AG04449 (cell line): ENCODE measurements at places on chromosomes 11 and 22.
A peak's percentile ranks its signal among the peaks of the same experiment; 100 is the strongest.

DNA sequence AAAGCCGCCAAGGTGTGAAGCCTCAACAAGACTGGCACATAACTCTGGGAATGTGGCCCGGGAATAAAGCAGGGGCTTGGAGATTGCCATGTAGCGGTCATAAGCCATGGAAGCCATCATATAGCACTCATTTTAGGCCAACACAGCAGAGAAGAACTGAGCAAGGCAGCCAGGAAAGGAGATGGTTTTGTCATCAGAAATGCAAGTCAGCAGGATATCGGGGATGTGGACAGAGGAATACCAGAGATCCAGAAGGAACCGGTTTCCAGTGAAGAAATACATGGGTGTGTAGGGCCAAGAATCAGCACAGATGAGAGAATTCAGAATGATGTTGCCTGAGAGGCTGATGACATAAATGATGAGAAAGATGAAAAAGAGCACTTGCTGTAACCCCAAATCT, 3.0 kb upstream of the OR9G4 start:
- DNase-seq = no peak

DNA sequence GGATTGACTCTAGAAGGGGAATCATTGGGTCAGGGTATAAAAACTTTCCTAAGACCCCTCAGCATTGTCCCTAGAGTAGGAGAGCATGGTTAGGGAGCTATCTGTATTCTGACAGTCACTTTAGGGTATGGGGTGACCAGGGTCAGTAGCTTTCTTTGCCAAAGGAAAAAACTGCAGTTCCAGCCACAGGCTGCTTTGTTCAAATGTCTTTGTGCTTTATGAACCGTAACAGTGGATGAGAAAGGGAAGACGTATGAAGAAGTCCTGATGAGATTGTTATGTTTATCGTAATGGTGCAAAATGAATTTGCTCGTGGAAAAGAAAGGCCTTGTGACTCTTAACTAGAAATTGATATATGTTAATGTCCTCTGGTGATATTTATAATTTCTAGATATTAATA, 30.0 kb downstream of the CYB5R2 start:
- no peak for DNase-seq

- DNase-seq = no peak
These were observed 101.7 kb downstream of the METTL15 start for GRCh38 chr11:28209906-28210305.

DNA sequence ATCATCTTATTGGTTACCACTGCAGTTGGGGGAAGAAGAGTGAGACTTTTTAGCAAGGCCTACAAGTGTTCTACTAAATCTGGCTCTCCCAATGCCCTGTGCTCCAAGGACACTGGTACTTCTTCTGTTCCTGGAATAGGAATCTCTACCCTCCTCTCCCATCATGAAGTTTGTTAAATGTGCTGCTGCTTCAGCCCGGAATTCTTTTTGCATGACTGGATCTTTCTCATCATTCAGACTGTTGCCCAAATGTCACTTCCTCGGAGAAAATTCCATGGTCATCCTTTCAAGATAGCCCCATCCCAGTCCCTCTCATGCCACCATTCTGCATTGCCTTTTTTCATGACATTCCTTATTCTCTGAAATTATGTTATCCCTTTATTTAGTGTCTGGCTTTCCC, 400.8 kb downstream of the SOX6 start:
- DNase-seq = no peak

- no peak for DNase-seq
These were observed 37.9 kb upstream of the PPARA start for GRCh38 chr22:46112405-46112804.

DNA sequence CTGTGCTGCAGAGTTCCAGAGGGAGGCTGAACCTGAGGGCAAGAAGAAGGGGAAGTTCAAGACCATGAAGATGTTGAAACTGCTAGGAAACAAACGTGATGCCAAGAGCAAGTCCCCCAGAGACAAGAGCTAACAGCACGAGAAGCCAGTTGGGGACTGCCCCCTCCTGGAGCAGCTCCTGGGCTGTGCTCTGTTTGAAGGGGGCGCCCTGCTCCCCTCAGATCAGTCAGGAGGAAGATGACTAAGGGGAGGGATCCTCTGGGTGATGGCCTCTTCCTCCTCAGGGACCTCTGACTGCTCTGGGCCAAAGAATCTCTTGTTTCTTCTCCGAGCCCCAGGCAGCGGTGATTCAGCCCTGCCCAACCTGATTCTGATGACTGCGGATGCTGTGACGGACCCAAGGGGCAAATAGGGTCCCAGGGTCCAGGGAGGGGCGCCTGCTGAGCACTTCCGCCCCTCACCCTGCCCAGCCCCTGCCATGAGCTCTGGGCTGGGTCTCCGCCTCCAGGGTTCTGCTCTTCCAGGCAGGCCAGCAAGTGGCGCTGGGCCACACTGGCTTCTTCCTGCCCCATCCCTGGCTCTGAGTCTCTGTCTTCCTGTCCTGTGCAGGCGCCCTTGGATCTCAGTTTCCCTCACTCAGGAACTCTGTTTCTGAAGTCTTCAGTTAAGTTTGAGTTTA, 12.6 kb downstream of the C22orf23 start:
- no peak for DNase-seq

DNA sequence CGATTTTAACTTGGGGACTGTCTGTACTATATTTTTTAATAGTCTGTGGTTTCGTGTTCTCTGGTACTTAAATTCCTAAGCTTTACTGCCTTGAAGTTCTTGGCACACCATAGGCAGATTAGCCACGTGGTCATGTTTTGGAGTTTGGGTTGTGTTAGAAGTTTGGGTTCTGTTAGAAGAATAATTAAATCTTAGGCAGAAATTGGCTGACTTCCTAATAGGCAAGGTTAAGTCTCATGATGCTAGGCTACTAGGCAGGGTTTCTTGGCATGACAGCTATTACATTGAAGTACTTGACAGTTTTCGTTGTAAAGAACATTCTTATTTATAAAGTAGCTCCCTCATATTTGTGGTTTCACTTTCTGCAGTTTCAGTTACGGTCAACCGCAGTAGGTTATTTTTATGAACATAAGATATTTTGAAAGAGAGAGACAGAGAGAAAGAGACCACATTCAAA, 30.0 kb upstream of the MMP7 start:
- peak; percentile 12 for DNase-seq

DNA sequence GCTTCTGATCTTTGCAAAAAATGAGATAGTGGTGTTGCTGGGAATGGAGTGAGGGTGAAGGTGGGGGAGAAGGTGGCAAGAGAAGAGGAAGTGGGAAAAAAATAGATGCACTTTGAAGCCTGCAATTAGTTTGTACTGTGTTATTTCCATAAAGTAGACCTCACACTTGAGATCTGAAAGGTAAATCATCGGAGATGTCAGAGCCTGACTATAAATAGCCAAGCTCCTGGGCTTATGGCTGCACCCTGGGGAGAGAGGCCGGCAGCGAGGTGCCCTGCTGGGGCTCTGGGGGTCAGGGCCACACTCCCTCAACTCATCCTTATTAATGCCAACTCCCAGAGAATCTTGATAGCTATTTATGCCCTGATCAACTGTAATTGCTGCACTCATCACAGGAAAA, 134.4 kb downstream of the NXPE2 start:
- no peak for DNase-seq

- no peak for DNase-seq
These were observed 27.2 kb upstream of the RASL10A start for GRCh38 chr22:29342577-29343312.

GRCh38 chr11:60959431-60959830, 7.5 kb upstream of the SLC15A3 start:
- no peak for DNase-seq

- DNase-seq = no peak
These were observed 37.6 kb upstream of the SLC5A1 start for GRCh38 chr22:32005453-32005852.

- DNase-seq = no peak
These were observed 102.1 kb downstream of the C11orf91 start for GRCh38 chr11:33598426-33599069.

DNA sequence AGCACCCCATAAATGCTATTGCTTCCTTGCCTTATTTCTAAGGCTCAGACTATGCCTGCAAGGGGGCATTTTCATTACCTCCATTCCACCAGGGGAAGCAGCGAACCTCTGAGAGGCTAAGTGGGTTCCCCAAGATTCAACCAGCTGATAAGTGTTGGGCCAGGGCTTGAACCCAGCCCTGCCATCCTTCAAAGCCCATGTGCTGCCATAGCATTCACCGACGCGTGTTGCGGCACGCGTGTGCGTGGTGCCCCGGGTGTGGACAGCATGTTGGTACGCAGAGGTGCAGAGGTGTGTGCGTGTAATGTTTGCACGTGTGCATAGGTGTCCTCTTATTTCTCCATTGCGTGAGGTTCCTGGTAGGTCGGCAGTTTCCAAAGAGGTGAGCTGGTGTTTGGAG, 66.0 kb upstream of the PPARA start:
- DNase-seq = no peak

GRCh38 chr11:118673361-118674081, 5.9 kb downstream of the TREH start:
- no peak for DNase-seq

DNA sequence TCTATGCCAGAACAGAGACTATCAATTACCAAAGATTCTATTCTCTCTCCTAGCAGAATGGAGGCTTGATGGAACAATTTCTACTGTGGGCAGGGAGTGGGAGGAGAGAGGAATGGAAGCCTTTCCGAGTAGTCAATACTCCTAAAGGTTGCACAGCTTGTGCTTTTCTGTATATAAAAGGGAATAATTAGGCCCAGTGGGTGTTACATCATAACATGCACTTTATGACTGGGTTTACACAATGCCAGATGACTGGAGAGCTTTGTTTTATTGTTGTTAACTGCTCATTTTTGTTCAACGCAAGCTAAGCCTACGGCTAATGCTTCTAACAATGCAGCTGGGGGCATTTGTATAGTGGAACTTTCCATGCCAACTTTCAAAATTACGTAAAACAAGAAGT, 2237.9 kb upstream of the RAG2 start:
- DNase-seq = no peak

- no peak for DNase-seq
These were observed 1485.7 kb downstream of the BRD1 start for GRCh38 chr22:48342016-48342415.

DNA sequence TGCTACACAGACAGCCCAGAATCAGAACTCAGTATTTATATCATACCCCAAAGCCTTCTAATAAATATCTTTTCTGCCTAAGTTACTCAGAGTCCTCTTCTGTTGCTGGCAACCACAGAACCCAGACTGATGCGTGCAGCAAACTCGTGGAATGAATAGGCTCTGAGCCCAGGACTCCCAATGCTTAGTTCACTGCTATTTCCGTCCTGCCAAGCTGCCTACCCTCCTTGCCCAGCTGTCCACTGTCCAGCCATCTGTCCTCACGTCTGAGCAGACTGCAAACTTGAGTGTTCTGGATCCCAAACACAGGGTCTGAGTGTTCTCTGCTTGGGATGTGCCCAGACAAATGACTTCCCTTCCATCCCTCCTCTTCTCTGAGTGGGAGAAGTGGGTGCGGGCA, 19.4 kb downstream of the PTPN5 start:
- DNase-seq = no peak

DNA sequence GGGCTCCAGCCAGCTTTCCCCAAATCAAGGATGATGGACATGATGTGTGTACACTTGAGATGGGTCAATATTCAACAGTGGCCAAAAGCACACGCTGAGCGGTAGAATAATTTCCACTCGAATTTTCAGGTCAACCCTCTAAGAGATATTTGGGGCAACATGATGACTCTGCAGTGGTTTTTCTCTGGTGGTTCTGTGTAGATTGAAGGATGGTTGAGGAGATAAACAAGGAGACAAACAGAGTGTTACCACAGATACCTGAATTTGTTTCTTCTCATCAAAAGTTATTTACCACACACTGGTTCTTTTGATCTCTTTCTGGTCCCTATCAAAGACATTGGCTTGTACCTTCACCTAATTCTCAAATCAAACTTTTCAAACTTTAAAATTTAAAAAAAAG, 242.0 kb downstream of the ETS1 start:
- no peak for DNase-seq
